ENCODE measurements at places on chromosomes 6 and 20.
A peak's percentile ranks its signal among the peaks of the same experiment; 100 is the strongest.

- no peak for DNase-seq
Observed at GRCh38 chr6:31952140-31952805, 6.4 kb downstream of the CFB start.

- DNase-seq = no peak
Observed at GRCh38 chr6:151241853-151242252, 2.1 kb downstream of the AKAP12 start.

GRCh38 chr6:75024828-75025227 is 181.0 kb downstream of the COL12A1 start:
- no peak for DNase-seq

- peak; percentile 67 for DNase-seq
Observed at GRCh38 chr6:10837995-10838793, at the start of gene MAK. TSS of gene MAK (minus strand) at chr6:10838539. CDS start at chr6:10830648, 7,891 bp downstream.

GRCh38 chr6:144027932-144028587 is 20.0 kb upstream of the PLAGL1 start:
- DNase-seq = no peak

- no peak for DNase-seq
Observed at GRCh38 chr6:5081955-5082354, 3.2 kb upstream of the PPP1R3G start.

DNA sequence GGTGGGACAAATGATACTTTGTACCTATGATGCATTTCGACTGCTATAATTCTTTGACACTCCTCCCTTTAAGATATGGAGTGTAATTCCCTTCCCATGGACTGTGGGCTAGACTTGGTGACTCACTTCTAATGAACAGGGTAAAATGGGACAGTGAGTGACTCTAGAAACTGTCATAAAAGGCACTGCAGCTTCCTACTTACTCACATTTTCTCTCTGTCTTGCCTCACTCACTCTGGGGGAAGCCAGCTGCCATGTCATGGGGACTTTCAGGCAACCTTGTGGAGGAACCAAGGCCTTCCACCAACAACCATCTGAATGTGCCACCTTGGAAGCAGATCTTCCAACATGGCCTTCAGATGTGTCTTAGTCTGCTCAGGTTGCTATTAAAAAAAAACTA is 12.9 kb upstream of the GFOD1 start:
- no peak for DNase-seq

DNA sequence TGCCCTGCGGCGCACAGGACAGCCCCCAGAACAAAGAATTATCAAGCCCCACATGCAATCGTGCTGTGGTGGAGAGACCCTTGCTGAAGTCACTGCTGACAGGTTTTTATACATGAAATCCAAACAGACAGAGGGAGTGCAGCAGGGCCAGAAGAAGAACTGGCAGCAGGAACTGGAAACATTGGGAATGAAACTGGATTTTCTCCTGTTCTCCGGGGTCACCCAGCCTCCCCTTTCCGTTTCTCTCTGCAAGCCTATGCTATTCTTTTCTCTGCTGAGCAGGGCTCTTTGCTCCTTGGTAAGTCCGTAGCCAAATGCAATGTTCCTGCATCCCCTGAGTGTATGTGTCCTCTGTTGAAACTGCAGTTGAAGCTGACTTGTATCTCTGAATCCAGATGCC is 63.5 kb upstream of the QKI start:
- no peak for DNase-seq

- DNase-seq = no peak
Observed at GRCh38 chr6:157558487-157559200, 177.7 kb downstream of the ZDHHC14 start.

GRCh38 chr6:48567016-48567415 is 456.0 kb upstream of the PTCHD4 start:
- DNase-seq = no peak

- no peak for DNase-seq
Observed at GRCh38 chr6:34317882-34318498, 69.2 kb upstream of the SMIM29 start.

- no peak for DNase-seq
Observed at GRCh38 chr20:62576815-62577489, 65.4 kb upstream of the SLCO4A1 start.

DNA sequence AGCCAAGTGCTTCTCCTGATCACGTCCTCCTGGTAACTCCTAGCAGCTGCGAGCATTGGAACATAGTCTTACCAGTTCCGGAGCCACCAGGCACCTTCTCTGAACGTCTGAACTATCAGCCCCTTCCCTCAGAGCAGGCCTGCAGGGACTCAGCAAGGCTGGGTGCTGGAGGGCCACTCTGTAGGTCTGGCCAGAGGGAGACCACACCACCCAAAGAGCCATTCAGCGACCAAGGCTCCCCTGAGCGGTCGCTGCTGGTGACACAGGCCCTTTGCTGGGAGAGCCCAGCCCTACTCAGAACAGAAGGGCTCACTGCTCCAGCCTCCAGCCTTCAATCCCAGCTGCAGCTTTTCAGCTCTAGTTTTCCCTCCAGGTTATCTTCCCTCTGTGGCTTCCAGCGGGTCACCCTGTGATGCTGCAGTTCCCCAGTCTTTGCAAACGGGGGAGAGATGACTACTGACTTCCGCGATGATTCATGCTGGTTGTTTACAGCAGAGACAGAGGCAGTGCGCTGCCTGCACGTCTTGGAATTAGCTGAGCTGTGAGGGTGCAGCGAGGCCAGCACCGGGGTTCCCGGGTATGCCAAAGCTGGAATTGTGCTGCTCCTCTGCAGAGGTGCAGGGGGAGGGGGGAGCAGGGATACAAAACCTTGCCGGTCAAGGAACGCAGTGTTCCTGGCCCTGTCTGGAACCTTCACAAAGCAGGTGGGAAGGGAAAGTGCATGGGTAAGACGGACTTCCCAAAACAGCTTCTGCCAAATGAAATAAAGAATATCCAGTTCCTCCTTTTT is 161.4 kb downstream of the LY86 start:
- DNase-seq = no peak

DNA sequence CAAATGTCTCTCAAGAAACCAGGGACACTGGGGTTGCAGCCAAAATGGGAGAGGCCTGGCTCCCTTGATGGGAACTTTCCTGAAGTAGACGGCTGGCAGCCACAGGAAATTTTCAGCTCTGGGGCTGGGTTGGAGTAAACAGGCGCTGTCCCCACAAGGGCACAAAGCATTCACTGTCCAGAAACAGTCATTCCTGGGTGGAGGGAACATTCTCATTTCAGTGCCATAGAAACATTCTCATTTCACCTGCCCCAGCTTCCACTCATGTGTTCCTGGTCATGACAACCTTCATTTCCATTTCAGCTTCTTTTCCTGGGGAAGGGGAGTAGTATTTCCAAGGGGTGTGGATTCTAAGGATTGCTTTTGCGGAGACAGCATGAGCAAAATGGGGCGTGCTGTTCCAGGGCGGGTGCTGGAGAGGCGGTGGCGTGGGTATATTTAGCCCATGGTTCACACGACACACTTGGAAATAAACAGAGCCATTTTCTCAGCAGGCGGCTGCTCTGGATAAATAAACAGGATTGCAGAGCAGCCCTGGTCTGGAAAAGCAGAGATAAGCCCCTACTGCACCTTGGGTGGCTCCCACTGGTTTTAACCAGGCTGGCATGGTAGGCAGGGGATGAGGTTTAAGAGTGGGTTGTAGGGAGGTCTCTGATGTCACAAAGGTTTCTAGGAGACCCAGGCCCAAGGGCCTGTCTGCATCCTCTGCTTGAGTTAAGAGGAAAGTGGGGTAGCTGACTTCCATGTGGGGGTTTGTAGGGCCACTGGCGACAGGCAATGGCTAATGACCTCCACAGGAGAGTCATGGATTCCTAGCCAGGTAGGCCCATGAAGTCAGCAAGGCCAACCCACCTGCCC is 32.9 kb downstream of the COX4I2 start:
- no peak for DNase-seq

- no peak for DNase-seq
Observed at GRCh38 chr6:166928644-166929541, 27.5 kb downstream of the RNASET2 start.

GRCh38 chr6:90072935-90073464 is 178.7 kb downstream of the GJA10 start:
- DNase-seq = no peak

- no peak for DNase-seq
Observed at GRCh38 chr20:8454137-8454712, 322.2 kb downstream of the PLCB1 start.

- no peak for DNase-seq
Observed at GRCh38 chr6:84258866-84259265, 31.4 kb upstream of the CEP162 start.

DNA sequence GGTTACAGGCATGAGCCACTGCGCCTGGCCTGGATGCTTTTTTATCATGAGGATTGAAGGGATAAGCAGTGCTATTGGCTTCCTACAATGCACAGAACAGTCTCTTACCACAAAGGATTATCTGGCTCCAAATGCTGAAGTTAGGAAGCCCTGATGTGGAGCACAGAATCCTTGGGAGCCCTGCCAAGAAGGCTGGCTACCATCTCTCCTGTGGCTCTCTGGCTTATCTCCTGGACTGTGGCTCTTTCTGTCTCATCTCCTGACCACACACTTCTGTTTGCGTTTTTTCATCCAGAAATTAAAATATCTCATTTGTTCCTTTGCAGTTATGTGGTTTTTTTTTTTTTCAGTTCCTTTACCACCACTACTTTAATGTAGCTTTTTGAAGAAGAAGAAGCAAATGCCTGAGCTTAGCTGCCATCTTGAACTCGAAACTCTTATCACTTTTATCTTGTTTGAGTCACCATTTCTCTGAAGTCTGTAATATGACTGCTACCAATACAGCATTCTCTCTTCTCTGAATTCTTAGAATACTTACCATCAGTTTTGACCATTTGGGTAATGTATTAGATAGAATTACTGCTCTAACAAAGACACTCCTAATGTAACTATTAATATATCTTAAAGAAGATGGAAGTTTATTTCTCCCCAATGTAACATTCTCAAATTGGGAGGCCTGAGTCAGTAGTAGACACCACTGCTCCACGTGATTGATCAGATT is 1044.7 kb downstream of the KIF16B start:
- DNase-seq = no peak

DNA sequence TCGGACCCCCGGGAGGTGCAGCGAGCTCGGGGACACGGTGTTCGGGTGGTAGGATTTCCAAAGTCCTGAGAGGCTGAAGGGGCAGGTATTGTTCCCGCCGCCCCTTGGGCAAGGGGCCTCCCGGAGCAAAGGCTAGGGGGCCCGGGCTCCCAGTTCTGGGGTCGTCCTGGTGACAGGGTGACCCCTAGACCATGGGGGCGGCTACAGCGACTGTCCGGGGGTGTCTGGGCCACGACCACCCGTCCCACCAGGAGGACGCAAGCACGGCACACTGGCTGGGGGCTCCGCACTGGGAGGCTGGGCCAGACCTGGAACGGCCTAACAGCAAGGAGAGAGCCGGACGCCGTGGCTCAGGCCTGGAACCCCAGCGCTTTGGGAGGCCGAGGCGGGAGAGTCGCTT is 55.6 kb downstream of the PRR18 start:
- no peak for DNase-seq

DNA sequence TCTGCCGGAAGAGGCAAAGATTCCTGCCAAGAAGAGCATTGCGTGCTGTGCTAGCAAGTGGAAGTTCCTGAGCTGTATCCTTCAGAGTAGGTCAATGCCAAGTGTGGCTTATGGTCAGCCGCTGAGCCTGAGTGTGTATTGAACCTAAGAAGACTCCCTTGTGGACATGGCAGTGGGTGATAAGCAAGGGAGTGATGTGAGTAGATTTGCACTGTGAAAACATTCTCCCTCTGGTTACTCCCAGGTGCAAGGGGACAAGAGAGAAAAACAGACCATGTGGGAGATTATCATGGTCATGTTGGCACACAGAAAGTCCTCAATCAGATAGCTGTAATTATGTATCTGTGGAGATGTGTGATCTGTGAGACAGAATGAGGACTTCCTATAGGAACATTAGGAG is 6.1 kb upstream of the TMEM74B start:
- no peak for DNase-seq

GRCh38 chr20:56542489-56543030 is 9.5 kb downstream of the FAM209B start:
- no peak for DNase-seq

- no peak for DNase-seq
Observed at GRCh38 chr6:129860908-129861665, at the start of gene TMEM244. TSS of gene TMEM244 (minus strand) at chr6:129861315. CDS start at chr6:129861188, 127 bp downstream.

- DNase-seq = no peak
Observed at GRCh38 chr6:157706883-157707282, 116.2 kb upstream of the SNX9 start.

- DNase-seq = no peak
Observed at GRCh38 chr6:686497-686896, 6.4 kb downstream of the EXOC2 start.

DNA sequence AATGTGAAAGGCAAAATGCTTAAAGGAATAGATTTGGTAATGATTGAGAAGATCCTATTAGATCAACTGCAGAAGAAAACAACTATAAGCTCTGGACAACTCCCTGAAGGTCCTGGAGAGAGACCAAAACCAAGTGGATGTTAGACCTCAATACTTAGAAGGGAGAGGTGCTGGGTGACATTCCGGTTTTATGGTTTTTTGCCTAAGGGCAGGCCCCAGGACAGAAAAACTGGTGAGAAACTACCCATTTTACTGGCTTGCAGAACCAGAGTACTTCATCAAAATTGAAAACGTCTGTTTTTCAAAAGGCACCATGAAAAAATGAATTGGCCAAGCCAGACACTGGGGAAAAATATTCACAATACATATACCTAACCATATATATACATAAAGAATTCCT is 26.3 kb downstream of the SAMHD1 start:
- DNase-seq = no peak

- DNase-seq = no peak
Observed at GRCh38 chr20:12815231-12815768, 193.5 kb upstream of the SPTLC3 start.

- no peak for DNase-seq
Observed at GRCh38 chr20:35465976-35466375, 10.6 kb downstream of the CEP250 start.

DNA sequence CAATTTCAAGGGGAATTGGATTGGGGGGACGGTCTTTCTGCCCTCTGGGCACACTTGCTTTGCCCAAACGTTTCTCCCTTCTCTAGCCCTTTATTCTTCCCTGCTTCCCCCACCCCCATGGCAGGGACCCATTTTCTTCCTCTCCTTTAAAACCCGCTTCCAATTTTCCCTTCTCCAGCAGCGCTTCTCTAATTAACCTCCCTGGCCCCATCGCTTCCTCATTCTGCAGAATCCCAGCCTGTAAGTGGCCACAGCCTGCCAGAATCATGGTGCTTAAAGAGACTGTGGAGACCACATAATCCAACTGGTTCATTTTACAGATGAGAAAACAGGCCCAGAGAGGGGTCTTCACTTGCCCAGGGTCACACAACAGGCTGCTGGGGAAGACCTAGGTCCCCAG is 61.4 kb downstream of the CPNE5 start:
- DNase-seq = no peak

Data from stimulated activated CD8-positive, alpha-beta memory T cell treated with anti-CD3 and anti-CD28 coated beads, Interleukin-4, amount 100 ng/mL, for 4 hours (primary cell).